ENCODE measurements at places on chromosomes 3 and 15. TPM values are rescaled to one million over a fixed set of nuclear protein-coding genes. Genes with fewer than 3 reads are reported as not detected.

Gene GRM7
- total RNA-seq, result 76.1 TPM

Gene KNL1
- total RNA-seq, result 12.0 TPM

Gene ZMYND10
- total RNA-seq, result 23.8 TPM

Gene BCHE
- total RNA-seq, result 38.1 TPM

Gene GOLGA8A
- 40.8 TPM for total RNA-seq

Gene ISY1
- 13.4 TPM for total RNA-seq

Data from diencephalon (tissue), 1 donor.